ENCODE measurements at places on chromosomes 5 and 9. TPM values are rescaled to one million over a fixed set of nuclear protein-coding genes. Genes with fewer than 3 reads are reported as not detected.

DNA sequence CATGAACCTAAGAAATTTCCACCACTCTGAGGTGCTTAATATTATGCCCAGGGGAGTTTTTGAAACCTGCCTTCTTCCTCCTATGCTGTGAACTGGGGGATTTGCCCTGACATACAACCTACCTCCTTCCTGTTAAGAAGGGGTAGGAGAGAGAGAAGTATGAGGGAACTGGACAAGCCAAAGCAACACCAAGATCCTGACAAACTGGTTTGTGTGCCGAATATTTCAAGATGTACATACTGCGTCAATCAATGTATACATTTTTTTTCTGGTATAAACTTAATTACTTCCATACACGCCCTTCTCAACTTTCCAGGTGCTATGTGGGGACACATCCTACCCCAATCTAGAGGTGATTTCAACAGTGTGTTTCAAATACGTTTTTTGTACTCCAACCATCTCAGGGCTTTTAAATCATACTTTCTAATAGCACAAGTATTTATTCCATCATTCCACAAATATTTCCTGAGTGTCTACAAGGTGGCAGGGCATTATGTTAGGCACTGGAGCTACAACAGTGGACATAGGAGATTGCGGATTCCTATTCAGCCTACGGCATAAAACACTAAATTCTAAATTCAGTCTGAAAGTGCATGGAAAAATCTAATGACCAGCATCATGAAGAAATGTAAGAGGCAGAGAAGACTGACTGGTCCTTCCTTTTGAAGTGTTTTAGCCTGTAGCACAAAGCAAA, 70.1 kb upstream of the IFNK start:
- H3K4me3 ChIP-seq, result no peak overlapping the region
- no peaks in the 10 kb centered on the region for H3K27me3 ChIP-seq
- no peaks in the 10 kb centered on the region for H3K36me3 ChIP-seq
- peaks cover 4% of the 10 kb centered on the region for H3K4me1 ChIP-seq
- DNase-seq, result no peak
- H3K27ac ChIP-seq, result no peak overlapping the region

- DNase-seq, result peak; percentile 85
- peak overlapping the region; percentile 96 for H3K27ac ChIP-seq
- H3K4me1 ChIP-seq, result peaks cover 62% of the 10 kb centered on the region
- H3K36me3 ChIP-seq, result no peaks in the 10 kb centered on the region
- H3K4me3 ChIP-seq, result no peak overlapping the region
Observed at GRCh38 chr5:147481874-147482705, 27.8 kb downstream of the DPYSL3 start.

- no peaks in the 10 kb centered on the region for H3K4me1 ChIP-seq
- H3K27ac ChIP-seq, result no peak overlapping the region
Observed at GRCh38 chr9:94199776-94200175, 59.3 kb upstream of the ZNF169 start.

GRCh38 chr9:16458696-16459420, 411.6 kb downstream of the BNC2 start:
- H3K36me3 ChIP-seq, result no peaks in the 10 kb centered on the region
- peak; percentile 36 for DNase-seq
- no peak overlapping the region for H3K27ac ChIP-seq
- H3K4me1 ChIP-seq, result no peaks in the 10 kb centered on the region
- no peak overlapping the region for H3K4me3 ChIP-seq

GRCh38 chr9:111945216-111945615, 48.6 kb downstream of the UGCG start:
- H3K4me1 ChIP-seq, result peaks cover 12% of the 10 kb centered on the region
- H3K36me3 ChIP-seq, result no peaks in the 10 kb centered on the region
- H3K4me3 ChIP-seq, result no peak overlapping the region
- no peaks in the 10 kb centered on the region for H3K27me3 ChIP-seq
- no peak overlapping the region for H3K27ac ChIP-seq

DNA sequence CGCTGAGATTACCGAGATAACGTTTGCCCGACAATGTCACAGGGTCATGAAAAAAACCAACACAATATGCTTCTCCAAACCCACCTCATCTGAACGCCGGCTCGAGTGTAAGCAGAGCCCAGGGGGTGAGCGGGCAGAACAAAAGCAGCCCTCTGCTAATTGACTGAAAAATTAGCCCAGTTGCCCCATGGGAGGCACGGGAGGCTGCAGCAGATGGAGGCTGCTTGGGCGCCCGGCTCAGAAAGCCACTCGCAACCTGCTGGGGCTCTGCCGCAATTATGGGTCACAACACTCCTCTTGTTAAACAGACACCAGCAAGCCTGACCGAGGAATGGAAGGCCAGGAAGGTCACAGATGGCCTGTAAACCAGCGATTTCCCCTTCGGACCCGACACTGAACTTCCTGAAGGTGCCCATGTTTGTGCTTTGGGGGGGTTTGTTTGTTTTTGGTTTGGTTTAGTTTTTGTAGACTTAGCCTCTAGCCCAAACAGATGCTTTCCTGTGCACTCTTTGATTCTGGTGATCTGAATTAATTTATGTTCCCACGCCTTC, 104.6 kb upstream of the IRX1 start:
- H3K36me3 ChIP-seq, result no peaks in the 10 kb centered on the region
- H3K4me1 ChIP-seq, result no peaks in the 10 kb centered on the region
- H3K27ac ChIP-seq, result no peak overlapping the region
- H3K27me3 ChIP-seq, result no peaks in the 10 kb centered on the region
- DNase-seq, result no peak

- H3K27ac ChIP-seq, result no peak overlapping the region
- H3K4me3 ChIP-seq, result no peak overlapping the region
- no peaks in the 10 kb centered on the region for H3K27me3 ChIP-seq
- no peaks in the 10 kb centered on the region for H3K36me3 ChIP-seq
- no peak for DNase-seq
Observed at GRCh38 chr9:85142968-85143367, 473.4 kb downstream of the NTRK2 start.

The SHOC1 gene
- total RNA-seq, result not detected

GRCh38 chr9:95670122-95670521, 153.4 kb upstream of the PTCH1 start:
- H3K4me3 ChIP-seq, result no peak overlapping the region
- peaks cover 20% of the 10 kb centered on the region for H3K27me3 ChIP-seq
- DNase-seq, result no peak
- no peak overlapping the region for H3K27ac ChIP-seq

DNA sequence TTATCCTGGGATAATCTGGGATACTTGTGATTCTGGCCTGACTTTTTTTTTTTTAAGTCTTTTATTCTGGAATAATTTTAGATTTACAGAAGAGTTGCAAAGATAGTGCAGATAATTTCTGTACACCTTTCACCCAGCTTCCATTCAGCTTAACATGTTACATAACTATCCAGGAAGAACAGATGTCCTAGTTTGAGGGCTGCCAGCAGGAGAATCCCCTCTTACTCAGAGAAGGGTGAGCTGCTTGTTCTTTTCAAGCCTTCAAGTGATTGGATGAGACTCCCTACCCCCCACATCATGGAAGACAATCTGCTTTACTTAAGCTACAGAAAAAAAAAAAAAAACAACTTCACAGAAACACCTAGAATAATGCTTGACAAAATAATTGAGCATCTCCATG, 254.2 kb downstream of the TRIM32 start:
- DNase-seq, result no peak
- H3K36me3 ChIP-seq, result no peaks in the 10 kb centered on the region
- no peak overlapping the region for H3K4me3 ChIP-seq
- no peak overlapping the region for H3K27ac ChIP-seq

DNA sequence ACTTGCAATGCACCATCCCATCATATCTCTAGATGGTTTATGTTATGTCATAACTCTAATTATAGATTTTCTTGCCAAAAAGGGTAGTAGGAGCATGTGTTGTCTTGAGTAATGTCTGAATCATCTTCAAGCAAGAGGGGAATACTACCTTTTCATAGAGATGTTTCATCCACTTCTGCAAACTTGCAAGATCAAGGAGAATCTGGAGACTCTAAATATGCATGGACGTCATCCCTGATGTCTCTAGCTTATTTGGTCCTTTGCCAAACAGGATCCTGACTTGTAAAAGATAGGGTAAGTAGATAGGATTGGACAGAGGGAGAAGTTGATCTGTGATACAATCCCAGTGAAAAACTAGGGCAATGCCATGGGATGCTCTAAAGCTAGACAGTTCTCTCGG, 246.5 kb downstream of the DMRTA1 start:
- no peaks in the 10 kb centered on the region for H3K27me3 ChIP-seq
- DNase-seq, result peak; percentile 1
- no peak overlapping the region for H3K4me3 ChIP-seq

DNA sequence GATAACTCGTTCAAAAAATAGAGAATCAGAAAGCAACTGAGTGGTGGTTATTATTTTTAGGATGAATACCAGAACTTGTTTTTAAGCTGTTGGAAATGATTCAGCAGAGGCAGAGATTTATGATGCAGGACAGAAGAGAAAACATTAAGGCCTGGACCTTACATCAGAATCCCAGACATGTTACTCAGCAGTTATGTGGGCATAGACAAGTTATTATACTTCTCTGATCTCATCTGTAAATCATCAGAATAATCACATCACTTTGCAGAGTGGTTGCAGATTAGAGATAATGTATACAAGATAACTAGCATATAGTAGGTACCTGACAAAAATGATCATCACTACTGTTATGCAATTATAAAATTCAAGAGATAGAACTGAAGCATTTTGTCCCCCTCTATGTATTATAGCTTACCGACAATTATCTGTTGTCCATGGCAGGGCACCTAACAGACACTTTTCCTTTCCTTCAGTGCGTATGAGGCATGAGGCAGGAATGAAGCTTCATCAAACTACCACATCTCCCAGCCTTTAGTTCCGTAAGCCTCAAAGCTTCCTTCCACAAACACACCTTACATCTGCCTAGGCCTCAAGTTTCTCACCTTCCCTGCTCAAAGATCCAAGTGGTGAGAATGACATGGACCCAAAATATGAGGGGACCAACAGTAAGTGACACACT, 165.9 kb downstream of the DENND1A start:
- H3K27ac ChIP-seq, result no peak overlapping the region
- DNase-seq, result peak; percentile 86
- H3K36me3 ChIP-seq, result no peaks in the 10 kb centered on the region
- no peaks in the 10 kb centered on the region for H3K27me3 ChIP-seq

- H3K36me3 ChIP-seq, result no peaks in the 10 kb centered on the region
- no peaks in the 10 kb centered on the region for H3K27me3 ChIP-seq
- H3K4me3 ChIP-seq, result no peak overlapping the region
- peak; percentile 55 for DNase-seq
- no peak overlapping the region for H3K27ac ChIP-seq
Observed at GRCh38 chr5:34535944-34536623, 120.0 kb upstream of the RAI14 start.

DNA sequence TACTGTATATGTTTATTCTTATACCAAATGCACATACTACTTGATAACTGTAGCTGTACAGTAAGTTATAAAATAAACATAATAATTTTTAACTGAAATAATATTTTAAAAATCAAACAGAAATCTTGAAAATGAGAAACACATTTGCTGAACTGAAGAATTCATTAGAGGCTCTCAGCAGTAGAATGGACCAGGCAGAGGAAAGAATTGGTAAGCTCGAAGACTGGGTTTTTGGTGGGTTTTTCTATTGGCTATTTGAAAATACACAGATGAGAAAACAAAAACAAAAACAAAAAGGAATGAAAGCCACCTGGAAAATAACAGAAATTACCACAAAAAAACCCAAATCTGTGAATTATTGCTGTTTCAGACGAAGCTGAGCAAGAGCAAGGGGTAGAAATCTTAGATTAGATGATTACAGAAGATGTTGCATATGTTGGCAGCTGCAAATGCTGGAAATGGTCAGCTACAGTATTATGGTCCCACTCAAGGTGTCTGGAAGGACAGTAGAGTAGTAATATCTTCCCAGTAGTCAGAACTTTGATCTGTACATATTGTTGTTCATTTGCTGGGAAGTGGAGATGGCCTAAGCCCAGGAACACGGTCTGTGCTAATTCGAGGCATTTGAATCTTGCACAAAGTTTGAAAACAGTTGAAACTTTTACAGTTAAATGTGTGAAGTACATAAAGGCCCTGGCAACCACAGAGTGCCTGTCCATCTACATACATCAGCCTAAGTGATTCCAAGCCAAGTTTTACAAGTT, 233.4 kb downstream of the COMMD10 start:
- H3K4me1 ChIP-seq, result no peaks in the 10 kb centered on the region
- no peak for DNase-seq
- no peak overlapping the region for H3K27ac ChIP-seq
- H3K36me3 ChIP-seq, result peaks cover 2% of the 10 kb centered on the region
- no peak overlapping the region for H3K4me3 ChIP-seq

DNA sequence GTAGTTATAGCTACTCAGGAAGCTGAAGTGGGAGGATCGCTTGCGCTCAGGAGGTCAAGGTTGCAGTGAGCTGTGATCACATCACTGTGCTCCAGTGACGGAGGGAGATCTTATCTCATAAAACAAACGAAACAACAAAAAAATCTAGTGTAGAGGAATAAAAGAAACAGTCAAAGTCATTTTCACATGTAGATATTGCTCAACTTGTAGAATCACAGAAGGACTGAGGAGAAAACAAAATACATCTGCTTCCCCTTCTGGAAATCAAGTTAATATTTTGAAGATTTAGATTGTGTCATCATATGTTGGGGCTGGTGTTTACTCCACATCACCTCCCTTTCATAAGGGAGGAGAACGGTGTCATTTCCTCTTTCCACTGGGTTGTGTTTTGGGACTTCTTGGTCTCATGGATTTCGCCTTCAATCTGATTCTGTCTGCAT, 8.2 kb upstream of the SLC46A2 start:
- no peak overlapping the region for H3K4me3 ChIP-seq
- H3K36me3 ChIP-seq, result no peaks in the 10 kb centered on the region
- no peak overlapping the region for H3K27ac ChIP-seq
- H3K27me3 ChIP-seq, result peaks cover 13% of the 10 kb centered on the region

- H3K27ac ChIP-seq, result no peak overlapping the region
- no peak overlapping the region for H3K4me3 ChIP-seq
- H3K27me3 ChIP-seq, result no peaks in the 10 kb centered on the region
Observed at GRCh38 chr9:135224921-135225541, 137.6 kb downstream of the OLFM1 start.
